ENCODE measurements at places on chromosomes 1 and 21.

DNA sequence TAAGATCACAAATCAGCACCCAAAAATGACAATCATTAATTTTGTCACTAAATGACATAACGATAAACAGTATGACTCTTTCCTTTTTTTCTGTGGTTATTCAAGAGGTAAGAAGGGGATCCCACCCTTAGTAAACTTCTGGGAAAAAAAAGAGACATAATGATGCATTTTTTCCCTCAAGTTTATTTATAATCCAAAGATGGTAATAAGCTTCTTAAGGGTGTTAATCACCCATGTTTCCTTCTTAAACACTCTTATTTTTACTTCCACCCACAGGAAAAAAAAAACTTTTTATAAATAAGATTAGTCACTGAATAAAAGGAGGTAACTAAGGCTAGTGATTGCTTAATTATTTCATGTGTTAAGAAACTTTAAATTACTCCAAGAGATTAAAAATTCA is 24.7 kb downstream of the RGS1 start:
- DNase-seq, result no peak

GRCh38 chr1:42973286-42973685 is 14.6 kb upstream of the SLC2A1 start:
- DNase-seq, result no peak

DNA sequence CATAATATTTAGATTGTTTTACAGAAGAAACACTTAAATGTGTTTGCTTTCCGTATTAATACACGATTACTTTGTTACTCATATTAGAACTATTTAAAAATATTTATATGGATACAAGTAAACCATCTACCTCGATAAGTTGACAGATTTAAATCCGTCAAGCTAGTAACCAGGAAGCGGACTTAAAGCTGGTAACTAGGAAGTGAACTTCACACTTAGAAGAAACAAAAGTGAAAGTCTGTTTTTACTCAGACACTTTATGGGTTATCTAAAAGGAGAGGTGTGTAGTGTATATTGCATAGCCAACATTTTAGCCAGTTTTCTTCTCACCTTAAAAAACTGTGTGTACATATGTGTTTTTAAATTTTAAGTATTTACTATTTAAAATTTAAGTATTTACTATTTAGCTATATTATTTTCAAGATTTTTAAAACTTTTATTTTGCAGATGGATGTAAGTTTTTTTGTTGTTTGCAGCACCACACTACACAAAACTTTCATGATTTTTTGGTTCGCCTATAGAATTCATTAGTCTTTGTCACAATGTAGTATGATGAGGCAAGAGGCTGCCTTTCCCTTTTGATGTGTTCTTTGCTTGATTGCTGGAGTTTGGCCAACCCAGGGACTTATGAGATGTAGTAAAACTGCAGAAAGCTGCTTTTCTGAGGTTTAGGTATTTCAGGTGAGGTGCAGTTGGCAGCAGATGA is 2.7 kb downstream of the USP25 start:
- peak; percentile 71 for DNase-seq

DNA sequence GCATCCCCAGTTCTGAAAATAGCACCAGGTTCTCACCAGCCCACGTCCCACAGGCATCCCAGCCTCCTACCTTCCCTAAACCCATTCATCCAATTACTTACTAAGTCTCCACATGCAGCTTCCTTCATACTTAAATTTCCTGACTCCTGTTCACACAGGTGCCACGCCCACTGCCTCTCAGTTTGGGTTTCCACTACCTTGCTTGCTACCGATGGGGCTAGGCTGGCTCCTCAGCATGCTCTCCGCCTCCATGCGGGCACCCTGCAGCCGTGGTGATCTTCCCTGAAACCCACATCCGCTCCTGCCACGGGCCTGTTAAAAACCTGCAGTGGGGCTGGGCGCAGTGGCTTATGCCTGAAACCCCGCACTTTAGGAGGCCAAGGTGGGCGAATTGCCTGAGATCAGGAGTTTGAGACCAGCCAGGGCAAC is 70.4 kb upstream of the ANGPTL1 start:
- no peak for DNase-seq

- no peak for DNase-seq
Observed at GRCh38 chr1:16374266-16374665, 7.2 kb downstream of the SZRD1 start.

DNA sequence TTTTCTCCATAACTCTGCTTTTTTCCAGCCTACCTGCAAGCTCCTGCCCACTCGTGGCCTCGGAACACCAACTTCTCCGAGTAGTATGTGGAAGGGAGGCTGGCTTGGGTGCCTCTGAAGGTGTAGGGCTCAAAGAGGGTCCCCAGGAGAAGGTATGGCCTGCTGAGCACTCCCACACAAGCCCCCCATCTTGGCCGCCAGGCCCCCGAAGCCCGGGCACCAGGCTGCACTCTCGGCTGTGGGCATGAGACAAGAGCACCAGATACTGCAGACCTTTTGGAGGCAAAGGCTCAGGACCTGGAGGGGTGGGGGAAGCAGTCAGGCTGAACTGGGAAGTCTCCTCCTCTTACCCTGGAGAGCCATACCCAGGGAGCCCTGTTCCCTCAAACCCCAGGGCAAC is 1.7 kb downstream of the ZNF692 start:
- no peak for DNase-seq

GRCh38 chr1:64537942-64538341 is 68.0 kb downstream of the CACHD1 start:
- DNase-seq, result no peak

- no peak for DNase-seq
Observed at GRCh38 chr1:88462488-88463261, 221.4 kb upstream of the PKN2 start.

DNA sequence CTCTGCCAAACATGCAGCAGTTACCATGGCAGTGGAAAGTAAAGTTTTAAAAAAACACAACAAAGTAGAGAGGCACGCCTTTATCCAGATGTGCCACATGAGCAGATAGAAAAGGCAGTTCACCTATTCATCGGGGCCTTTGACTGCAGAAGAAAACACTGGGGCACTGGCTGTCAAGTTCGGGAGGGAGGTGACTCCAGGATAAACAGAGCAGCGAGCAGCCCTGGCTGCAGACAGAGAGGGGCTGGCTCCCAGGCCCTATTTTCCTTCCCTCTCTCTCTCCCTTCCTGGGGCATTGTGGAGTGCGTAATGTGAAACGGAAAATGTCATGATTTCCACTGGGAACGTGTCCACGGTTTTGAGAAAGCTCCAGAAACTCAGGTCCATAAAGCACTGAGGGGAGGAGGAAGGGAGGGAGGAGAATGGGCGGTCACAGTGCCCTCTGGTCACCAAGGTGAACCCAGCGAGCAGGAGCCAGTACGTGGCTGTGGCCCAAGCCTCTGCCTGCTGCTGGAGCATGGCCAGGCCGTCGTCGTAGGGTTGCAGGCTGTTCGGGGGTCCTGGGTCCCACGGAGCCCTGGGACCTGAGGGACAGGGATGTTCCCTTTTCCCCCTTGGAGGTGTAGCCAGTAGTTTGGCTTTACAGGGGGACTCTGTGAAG is 114.7 kb upstream of the IRF2BP2 start:
- DNase-seq, result peak; percentile 80

- DNase-seq, result no peak
Observed at GRCh38 chr1:117967477-117967876, 37.9 kb downstream of the WDR3 start.

- DNase-seq, result peak; percentile 80
Observed at GRCh38 chr1:72568113-72568512, 285.8 kb upstream of the NEGR1 start.

DNA sequence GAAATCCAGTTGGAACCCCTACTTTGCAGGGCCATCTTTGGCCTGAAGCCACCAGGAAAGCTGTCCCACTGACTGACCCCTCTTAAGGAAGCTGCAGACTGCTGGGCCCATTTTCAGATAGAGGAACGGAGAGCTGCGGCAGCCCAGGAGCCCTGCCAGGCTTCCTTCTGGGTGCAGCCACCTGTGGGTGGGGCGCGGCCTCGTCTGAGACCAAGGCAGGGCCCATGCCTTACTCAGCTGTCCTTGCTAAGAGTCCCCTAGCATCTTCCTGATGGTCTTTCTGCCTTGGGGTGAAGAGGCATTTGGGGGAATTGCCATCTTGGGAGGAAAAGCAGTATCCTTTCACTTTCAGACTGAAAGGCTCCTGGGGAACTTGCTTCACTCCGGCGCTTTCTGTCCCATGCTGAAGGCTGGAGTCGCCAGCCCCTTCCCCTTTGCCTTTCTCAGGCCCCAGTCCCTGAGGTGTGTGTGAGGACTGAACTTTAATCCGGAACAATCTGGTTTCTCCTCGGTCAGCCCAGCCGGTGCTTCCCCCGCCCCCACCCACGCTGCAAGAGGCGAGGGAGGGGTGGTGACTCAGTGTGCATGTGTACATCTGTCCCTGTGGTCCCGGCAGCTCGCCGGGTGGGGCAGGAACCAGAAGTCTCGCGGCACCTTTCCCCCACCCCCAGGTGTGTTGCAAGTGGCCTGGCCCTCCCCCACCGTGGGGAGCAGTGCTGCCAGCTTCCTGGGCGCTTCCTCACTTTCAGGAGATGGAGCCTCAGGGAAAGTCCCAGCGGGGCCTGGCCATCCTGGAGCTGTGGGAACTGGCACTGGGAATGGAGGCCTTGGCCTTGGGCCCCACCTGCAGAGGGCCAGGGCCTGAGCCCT is 5.1 kb downstream of the ZC3H12A start:
- no peak for DNase-seq

DNA sequence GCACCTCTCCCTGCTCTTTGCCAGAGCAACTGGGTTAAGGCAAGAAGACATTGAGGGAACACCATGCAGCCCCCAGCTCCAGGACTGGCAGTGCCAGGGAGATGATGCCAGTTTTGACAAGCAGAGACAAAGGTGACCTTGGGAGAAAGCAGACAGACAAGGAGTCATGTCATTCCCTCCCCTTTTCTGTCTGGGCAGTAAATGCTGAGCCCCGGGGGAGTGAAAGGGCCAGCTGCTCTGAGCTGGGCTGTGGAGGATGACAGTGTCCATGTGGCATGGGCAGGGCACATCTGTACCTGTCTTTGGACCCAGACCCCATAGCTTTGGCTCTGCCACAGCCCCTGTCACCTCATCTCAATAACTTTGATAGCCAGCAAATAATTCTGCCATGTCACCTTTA is 24.2 kb downstream of the PLEKHA6 start:
- no peak for DNase-seq

GRCh38 chr1:51348147-51348527 is 17.8 kb upstream of the TTC39A start:
- no peak for DNase-seq

DNA sequence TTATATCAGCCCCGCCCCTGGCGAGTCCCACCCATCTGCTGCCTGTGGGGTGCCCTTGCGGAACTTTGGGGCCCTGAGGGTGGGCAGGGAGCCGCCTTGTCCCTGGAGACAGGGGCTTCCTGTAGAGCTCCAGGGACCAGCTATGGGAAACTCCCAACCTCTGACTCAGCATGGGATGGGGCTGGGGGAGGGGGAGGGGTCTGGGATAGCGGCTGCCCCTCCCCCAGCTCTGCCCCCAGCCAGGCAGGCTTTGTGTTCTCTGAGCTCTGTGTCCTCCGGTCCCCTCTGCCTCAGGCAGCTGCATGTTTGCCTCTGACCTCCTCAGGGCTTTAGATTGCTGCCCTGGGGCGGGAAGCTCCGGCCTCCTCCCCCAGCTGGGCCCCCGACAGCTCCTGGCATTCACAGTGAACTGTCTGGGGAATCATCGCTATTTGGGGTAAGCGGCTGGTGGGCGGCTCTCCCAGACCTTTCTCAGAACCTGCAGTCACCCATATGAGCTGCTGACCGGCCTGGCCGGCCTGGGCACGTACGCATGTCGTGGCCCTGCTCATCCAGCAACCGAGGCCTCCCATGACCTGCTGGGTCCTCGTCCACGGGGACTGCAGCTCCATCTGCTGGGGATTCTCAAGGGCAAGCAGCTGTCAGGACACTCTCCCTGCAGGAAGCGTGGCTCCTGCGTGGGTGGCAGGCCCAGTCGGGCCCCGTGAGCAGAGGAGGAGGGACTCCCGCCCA is 17.1 kb downstream of the ARHGEF16 start:
- no peak for DNase-seq

- DNase-seq, result no peak
Observed at GRCh38 chr1:167777269-167777650, 55.5 kb downstream of the MPZL1 start.

GRCh38 chr1:15830258-15830657 is 17.2 kb upstream of the SPEN start:
- no peak for DNase-seq

DNA sequence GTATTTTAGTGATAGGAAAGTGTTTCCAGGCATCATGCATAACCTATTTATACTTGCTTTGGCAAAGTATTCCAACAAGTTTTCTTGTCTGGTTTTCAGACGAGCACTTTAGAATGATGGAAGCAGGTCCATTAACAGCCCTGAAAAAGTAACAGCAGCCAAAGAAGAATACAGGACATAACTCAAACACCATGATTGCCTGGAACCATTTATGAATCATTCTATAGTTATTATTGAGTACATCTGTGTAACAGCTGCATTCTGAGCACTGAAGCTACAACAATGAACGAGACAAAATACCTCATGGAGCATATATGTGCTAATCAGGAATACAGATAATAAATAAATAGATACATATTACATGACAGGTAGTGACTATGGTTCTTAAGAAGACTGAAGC is 12.6 kb downstream of the IL10RB start:
- DNase-seq, result no peak

GRCh38 chr1:162091681-162092524 is 22.4 kb downstream of the NOS1AP start:
- DNase-seq, result no peak

- DNase-seq, result no peak
Observed at GRCh38 chr1:156883919-156884318, 9.6 kb upstream of the PEAR1 start.

DNA sequence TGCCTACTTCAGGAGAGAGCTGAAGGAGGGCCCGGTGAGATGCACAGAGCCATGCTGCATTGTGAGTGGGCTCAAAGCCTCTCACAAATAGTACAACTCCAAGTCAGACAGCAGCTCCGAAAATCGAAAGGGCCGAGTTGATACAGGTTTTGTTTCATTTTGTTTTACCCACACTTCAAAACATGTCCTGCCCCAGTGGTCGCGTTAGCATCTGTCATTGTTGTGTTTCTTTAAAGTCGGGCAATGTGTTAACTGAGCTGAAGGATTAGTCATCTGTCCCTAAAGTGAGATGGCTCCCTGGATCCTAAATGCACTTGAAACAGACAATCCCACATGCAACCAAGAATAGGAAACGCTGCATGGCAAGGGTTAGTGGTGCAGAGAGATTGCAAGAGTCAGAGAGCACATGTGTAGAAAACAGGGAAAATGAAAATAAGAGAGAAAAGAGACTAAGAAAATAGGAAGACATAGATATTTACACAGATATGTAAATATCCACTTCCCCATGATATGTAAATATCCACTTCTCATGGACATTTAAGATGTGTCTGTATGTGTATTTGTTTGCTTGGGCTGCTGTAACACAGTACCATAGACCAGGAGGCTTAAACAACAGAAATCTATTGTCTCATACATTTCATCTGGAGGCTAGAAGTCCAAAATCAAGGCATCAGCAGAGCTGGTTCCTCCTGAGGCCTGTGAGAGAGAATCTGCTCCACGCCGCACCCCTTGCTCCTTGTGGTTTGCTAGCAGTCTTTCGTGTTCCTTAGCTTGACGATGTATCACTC is 131.4 kb upstream of the RAB4A start:
- DNase-seq, result no peak

GRCh38 chr1:6635910-6636760 is 11.5 kb downstream of the THAP3 start:
- DNase-seq, result no peak

Data from RPMI8226 (cell line).